M059J (cell line): ENCODE measurements at places on chromosomes 12 and 14. TPM values are rescaled to one million over a fixed set of nuclear protein-coding genes. Genes with fewer than 3 reads are reported as not detected.

DNA sequence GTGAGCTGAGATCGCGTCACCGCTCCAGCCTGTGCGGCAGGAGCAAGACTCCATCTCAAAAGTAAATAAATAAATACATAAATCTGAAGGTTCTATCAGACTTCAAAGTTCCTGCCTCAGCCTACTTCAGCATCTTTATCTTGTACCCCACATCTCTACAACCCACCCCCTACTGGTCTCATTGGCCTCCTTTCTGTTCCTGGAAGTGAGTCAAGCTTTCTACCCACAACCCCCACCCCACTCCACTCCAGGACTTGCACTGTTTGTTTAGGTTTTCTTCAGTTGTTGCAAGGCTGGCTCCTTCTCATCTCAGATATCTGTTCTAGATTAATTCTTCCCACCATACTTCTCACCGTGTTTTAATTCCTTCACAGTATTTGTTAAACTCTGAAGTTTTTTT is 714 bp upstream of the PSMC6 start:
- DNase-seq, result peak; percentile 50

DNA sequence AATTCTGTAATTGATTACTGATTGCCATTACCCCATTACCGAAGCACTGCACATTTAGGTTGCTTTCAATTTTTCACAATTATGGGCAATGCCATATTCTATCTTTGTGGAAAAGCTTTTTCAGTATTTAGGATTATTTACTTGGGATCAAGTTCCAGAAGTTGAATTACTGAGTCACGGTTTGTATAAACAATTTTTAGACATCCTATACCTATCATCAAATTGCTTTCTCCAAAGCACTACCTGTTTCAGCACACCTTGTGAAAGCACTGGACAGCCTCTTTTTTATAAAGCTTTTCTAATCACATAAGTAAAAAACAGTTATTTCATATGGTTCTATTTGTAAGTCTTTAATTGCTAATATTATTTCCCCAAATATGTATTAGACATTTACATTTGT is 221.5 kb upstream of the CAND1 start:
- DNase-seq, result no peak

CRIP2 gene
- 93.9 and 114 TPM in 2 replicates for total RNA-seq

DNA sequence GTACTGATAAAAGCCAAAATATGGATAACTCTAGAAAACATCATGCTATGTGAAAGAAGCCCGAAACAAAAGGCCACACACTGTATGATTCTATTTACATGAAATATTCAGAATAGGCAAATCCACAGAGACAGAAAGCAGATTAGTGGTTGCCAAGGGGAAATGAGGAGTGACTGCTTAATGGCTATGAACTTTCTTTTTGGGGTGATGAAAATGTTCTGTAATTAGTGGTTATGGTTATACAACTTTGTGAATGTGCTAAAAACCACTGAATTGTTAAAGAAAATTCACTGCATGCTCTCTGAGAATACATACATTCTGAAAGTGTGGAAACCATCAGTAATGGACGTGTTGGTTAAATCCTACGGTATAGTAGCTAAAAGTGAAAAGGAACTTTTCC is 39.9 kb upstream of the STON2 start:
- DNase-seq, result no peak

DNA sequence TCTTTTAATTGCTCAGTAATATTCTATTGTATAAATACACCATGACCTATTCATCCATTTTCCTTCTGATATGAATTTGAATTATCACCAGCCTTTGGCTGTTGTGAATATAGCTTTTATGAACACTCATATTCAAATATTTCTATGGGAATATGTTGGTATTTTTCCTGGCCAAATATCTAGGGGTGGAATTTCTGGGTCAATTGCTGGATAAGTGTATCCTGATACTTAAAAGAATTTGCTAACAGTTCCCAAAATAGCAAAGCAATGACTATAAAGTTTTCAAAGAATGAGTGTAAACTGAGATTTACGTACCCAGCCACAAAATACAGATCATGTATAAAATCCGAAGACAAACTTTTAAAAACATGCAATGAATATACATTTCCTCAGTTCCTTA is 148.7 kb upstream of the CLEC14A start:
- DNase-seq, result no peak

- DNase-seq, result no peak
These were observed 198.1 kb upstream of the LRIG3 start for GRCh38 chr12:59118356-59118755.

DNA sequence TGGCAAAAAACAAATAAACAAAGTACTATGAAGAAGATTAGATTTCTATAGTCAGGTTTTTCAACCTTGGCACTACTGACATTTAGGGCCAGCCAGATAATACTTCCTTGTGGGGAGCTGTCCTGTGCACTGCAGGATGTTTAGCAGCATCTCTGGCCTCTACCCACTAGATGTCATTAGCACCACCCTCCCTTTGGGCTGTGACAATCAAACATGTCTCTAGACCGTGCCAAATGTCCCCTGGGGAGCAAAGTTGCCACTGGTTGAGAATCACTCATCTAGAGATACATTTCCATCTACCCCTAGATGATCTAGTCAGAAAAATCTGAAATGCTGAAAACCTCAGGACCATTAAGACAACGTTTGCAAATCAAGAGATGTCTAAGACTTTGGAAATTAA is 29.9 kb downstream of the SRRM4 start:
- DNase-seq, result no peak

DNA sequence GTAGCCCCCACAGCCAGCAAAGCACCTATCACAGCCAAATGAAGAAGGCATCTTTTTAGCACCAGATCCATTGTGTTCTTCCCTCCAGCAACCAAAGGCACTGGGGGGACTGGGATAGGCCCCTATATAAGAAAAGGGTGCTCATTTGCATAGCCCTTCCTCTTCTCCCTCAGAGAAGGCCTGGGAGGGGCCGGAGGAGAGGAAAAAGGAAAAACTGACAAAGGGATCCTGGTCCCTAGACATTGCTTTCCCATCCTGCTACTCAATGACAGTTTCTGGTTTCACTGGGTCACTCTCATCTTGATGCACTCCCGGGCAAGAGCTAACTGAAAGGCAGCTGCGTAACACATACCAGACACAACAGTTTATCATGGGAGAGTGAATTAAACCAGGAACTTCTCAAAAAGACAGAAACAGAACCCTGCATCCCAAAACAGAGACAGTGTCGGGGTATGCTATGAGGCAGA is at the start of gene PMEL:
TSS of gene PMEL (minus strand) at position 102 of the 467 bp plus-strand sequence. CDS start at position 71, 31 bp downstream.
- DNase-seq, result no peak

- peak; percentile 62 for DNase-seq
These were observed 11.1 kb downstream of the RASSF3 start for GRCh38 chr12:64621257-64621942.

DNA sequence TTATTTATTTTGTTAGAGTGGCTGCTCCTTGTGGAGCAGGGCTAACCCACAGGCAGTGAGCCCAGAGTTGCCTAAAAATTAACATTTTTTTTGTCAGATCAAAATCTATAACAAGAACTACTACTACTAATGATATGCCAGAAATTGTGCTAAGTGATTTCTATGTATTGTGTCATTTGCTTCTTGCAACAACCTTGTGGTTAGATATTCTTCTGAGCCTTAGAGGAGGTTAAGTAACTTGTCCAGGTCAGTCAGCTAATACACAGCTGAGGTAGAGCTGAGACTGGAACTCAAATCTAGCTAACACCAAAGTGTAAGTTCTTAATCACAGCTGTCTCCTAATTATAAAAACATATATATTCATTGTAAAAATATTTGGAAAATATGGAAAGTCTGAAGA is 29.8 kb downstream of the CFL2 start:
- DNase-seq, result peak; percentile 24
